ENCODE measurements at places on chromosomes 6 and 20.

- no peak for DNase-seq
Measured at GRCh38 chr6:56400273-56400672, 152.9 kb upstream of the COL21A1 start.

DNA sequence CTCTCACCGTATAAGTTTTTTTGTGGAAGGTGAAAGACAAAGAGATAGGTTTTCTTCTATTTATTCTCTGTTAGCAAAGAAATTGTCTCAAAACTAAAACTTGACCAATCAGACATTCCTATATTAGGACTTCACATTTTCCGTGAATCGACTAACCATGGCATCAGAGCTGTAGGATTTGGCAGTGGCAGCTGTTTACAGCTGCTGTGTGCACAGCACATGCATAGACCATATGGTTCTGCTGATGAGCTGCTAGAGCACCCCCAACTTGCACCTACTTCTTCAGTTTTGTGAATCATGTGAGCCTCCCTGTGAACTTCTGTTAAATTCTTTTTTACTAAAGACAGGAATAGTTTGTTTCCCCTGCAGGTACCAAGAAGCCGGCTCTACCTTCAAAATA is 157.9 kb downstream of the RFX6 start:
- no peak for DNase-seq

DNA sequence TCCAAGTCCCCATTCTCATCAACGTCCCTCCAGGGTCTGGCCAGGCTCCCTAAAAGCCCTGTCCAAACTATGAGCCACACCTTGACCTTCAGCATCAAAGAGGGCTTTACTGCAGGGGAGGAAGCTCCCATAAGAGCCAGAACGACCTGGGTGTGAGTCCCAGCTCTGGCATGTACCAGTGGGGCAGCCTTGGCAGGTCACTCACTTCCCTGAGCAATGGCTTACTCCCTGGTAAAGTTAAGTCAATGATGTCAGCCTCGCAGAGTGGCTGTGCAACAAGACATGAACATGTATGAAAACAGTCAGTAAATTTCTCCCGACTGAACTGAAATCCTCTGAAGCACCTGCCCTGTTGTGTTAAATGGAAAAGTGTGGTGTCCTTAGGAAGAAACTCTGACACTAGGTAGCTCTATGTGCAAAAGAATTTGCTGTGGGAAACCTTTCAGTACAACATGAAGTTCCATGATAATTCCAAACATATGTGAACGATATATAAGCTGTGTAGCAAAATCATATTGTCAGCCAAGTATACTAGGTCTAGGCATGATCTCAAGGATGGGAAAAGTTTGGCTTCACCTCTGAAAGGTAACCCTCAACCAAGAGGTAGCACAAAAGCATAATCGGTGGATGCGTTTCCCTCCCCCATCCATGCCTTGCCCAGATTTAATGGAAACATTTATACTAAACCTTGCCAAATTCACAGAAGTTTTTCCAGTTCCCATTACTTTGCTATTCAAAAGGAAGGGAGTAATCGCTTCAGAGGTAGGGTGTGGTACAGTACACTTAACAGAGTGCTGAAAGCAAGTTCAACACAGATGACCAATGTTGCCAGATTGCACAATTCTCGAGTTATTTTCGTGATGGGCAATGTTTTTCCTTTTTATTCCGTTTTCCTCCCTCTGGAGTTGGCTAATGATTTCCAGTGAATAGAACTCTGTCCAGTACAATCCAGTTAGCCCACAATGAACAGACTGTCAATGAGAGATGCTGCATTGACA is 49.0 kb upstream of the RANBP9 start:
- DNase-seq: no peak

DNA sequence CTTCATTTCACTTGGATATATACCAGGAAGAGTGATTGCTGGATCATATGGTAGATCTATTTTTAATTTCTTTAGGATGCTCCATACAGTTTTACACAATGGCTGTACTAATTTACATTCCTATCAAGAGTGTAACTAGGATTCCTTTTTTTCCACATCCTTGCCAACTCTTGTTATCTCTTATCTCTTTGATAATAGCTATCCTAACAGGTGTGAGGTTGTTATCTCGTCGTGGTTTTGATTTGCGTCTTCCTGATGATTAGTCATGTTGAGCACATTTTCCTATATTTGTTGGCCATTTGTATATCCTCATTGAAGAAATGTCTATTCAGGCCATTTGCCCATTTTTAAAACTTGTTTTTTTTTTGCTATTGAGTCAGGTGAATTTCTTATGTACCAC is 552.4 kb downstream of the RFPL4B start:
- no peak for DNase-seq

DNA sequence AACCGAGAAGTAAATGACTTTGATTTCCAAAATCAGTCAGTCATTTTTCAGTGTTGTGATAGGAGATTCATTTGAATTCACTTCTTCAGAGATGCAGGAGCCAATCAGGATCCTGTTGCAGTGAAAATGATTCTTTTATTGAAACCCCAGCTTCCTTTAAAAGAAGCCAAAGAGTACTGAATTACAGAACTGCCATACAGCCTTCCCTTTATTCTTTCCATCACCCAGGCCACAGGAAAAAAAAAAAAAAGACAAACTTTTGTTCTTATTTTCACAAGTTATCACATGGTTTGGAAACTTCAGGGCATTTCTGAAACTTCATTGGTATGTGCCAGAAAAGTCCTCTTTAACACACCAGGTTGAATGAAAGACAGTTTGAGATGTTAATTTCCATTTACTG is 1.8 kb upstream of the CARMIL1 start:
- DNase-seq: no peak

DNA sequence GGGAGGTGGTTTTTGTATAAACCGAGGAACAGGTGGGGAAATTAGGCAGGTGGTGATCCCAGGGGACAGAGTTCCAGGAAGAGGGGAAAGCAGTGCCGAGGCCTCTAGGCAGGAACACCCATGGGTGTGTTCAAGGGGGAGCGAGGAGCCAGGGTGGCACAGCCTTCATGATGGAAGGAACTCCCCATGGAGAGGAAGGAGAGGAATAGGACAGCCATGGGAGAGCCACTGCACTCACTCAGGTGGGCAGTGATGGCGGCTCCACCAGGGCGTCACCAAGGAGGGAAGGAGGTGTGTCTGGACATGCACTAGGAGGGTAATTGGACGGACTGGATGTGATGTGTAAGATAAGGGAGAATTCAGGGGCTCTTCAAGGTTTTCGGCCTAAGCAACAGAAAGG is 98.2 kb downstream of the THBS2 start:
- DNase-seq: no peak

DNA sequence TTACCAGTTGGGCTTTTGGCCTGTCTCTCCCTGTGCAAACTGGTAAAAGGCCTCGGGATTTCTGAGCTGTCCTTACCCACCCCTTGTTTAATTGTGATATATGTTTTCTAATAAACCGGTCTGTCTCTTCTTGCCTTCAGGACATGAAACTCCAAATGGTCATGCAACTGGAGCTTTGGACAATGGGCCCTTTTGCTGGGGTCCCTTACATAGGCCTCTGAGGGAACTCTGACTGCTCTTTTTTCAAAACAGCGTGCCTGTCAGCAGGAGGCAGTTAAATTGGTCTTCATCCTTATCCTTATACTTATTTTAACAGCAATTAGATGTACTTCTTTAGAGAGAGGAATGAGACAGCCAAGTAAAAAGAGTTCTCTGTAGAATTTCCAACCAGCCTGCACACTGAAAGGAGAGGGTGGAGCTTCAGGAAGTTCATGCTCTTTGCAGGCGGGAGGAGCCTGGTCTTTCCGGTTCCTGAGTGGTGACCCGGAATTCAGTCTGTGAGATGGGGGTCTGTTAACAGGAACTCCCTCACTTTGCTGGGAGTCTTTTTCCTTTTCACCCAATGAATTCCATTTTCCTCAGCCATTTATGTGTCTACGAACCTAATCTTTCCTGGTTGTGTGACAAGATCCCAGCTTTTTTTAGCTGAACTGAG is 299.6 kb upstream of the GJE1 start:
- DNase-seq: no peak

- no peak for DNase-seq
Measured at GRCh38 chr6:13072686-13073347, 255.5 kb downstream of the TBC1D7 start.

DNA sequence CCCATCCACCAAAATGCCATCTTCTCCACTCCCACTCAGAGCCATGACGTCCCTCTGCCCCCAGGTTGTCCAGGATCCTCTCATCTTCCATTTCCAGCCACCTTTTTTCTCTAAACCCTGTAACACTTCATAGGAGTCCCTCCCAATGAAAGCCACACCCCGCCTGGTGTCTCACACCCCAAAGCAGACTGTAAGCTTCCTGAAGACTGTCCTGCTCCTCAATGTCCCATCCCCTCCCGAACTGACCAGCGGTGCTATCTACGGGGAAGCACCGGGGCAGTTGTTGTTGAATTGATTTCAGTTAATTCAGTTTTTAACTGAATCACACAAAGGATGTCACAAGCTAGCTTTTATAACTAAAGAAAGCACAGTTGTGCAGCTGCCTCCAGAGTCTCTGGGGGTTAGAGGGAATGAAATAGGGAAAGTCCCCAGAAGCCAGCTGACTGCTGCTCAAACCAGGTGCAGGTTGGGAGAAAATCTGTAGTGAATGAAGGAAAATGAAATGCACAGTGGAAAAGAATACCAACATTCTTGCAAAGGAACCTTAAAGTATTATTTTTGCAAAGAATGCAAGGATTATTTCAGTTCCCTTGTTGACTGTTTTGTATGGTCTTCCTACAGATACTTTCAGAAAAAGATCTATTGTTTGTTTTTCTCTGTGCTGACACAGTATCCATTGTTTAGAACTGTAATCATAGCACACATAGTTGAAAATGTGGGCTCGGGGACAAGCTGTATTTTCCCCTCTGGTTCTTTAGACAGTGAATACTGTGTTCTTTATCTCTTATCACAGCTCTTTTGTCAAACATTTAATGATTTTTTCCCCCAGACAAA is 222.6 kb upstream of the QKI start:
- no peak for DNase-seq

GRCh38 chr20:52948491-52948890 is 23.7 kb upstream of the TSHZ2 start:
- DNase-seq: no peak

DNA sequence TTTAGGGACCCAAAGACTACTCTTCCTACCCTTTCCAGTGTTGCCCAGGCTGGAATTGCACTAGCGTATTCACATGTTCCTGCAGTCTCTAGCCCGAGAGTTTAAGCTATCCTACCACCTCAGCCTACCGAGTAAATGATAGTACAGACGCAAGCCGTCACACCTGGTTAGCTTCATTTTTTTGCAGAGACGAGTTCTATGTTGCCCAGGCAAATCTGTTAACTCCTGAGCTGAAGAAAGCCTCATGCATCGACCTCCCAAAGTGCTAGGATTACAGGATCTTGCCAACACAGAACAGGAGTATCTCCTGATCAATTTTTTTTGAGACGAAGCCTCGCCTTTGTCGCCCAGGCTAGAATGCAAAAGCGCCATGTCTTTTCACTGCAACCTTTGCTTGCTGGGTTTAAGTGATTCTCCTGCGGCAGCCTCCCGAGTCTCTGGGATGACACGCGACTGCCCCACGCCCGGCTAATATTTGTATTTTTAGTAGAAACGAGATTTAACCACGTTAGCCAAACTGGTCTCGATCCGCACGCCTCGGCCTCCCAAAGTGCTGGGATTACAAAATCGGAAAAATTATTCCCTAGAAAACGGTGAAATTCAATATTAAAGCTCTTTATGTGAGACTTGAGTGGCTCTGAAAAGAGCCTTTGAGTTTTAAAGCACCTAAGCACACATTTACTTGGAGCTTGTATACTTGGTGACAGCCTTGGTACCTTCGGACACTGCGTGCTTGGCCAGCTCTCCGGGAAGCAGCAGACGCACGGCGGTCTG is 128.5 kb downstream of the HFE start:
- DNase-seq: peak; percentile 82

- DNase-seq: no peak
Measured at GRCh38 chr6:65627015-65627414, 80.0 kb downstream of the EYS start.

Measured in hematopoietic multipotent progenitor cell treated with erythropoietin and hydrocortisone succinate and interleukin-3 and kit ligand, for 4 days (in vitro differentiated cells).